ENCODE measurements at places on chromosomes 6 and 20.

DNA sequence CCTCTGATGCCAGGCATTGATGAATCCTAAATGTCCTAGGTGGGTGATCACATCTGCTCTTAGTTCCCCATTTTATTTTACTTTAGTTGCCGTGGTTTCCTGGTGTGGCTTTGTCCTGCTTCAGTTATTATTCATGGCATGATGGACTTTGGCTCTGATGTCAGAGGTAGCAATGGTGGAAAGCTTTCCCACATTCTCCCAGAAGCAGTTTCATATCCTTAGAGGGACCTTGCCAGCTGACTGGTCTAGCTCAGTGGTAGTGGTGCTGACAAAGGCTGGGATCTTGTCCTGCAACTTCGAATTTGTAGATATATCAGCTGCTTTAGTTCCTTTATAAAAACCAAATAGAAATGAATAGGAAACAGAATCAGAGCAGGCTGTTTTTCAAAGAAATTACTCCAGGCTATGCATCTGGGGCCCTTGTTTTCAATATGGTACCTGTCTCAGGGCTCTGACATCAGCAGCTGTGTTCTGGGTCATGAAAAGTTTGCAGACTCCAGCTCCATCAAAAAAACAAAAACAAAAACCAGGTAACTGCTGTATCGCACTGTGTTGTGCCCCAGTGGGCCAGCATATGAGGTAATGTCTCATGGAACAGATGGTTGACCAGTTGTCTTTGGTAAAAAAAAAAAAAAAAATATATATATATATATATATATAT lies 133.7 kb downstream of the PLCB4 start:
- DNase-seq, result no peak

- DNase-seq, result no peak
These were observed 21.9 kb upstream of the KIAA0408 start for GRCh38 chr6:127481111-127481510.

DNA sequence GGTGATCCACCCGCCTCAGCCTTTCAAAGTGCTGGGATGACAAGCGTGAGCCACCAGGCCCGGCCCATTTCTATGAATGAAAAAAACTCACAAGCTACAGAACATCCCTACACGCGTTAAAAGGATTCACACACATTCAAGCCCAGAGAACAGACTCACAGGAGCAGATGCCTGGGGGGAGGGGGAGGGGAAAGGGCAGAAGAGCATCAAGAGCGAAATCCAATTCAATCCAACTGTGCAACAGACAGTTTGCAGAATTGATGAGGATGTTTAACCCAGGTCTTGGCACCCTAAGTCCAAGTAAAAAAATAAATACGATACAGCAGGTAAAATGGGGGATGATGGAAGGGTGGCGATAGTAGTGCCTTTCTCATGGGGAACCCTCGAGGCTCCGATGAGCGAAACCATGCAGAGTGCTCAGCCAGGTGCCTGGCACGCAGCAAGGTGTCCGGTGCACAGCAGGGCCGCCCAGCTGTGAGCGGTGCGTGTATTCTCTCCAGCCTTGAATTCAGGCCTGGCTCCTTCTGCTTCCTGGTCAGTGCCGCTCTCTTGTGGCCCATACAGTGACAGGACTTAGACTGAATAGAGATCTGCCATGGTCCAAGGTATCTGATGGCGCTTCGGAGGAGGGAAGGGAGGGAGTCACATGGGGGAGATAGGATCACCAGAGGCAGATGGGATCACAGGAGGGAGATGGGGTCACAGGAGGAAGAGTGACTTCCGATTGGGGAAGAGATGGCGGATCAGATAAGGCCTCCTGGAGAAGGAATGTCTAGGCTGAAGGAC lies 35.4 kb upstream of the ANGPT4 start:
- DNase-seq, result no peak

DNA sequence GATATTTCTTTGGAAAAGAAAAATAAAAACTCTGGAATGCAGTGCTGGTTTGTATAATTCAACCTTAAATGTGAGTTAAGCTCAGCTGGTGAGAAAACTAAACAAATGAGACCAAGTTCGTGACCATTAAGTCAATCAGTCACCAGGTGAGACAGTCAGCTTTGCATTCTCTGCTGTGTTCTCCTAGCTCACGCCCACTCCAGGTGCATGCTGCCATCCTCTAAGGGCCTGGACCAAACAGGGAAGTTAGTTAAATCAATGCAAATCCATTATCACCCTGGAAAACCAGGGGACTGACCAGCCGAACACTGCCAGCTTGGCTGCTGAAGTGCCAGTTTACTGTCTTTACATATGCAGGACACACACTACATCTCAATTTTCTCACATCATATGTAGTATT lies 7.2 kb downstream of the TPBG start:
- no peak for DNase-seq

- no peak for DNase-seq
These were observed 207.7 kb upstream of the MAN1A1 start for GRCh38 chr6:119557239-119557638.

GRCh38 chr6:163309491-163310026 lies 105.0 kb upstream of the QKI start:
- DNase-seq, result no peak

- no peak for DNase-seq
These were observed 78.7 kb upstream of the MYL9 start for GRCh38 chr20:36462440-36463211.

DNA sequence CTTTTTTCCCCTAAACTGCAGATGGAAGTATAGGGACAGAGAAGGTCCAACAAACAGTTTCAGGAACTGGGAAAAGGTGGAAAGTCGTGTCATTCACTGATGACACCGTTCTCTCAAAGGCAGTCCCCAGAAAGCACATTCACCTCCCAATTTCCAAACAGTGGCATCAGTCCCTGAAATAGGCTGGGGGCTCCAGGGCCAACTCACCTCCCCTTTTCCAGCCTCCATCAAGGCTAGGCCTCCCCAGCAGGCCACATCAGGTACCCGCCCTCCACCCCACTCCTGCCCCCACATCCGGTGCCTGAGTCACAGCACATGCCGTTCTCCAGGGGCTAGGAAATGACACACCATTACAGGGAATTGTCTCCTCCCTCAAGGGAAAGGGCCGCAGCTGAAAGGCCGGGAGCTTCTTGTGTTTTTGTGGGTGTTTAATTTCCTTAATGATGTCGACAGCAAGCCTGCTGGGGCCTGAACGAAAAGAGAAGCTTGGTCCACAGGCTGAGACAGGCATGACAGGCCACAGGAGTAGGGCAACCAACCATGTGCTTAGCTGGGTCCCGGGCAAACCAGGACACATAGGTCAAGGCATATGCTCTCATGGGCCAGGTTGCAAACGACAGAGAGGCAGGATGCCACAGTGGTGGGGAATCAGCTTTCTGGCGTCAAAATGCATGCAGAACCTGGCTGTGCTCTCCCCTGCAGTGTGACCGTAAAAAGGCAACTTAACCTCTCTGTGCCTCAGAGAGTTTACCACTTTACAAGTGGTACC lies 39.2 kb downstream of the ZMYND8 start:
- peak; percentile 61 for DNase-seq

DNA sequence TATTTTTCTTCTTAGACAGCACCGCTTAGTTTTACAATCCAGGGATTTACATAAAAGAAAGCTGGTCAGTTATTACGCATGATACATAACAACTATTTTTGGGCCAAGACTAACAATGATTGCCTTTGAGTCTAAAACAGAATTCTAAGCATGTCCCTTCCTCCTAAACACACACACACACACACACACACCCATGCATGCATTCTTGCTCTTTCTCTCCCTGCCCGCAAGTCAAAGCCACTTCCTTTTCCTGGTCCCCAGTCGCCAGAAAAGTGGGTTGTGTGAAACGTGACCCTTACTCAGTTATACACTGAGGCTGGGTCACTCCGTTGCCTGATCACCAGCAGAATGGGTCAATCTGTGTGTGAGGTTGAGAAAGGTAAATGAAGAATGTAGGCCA lies 31.4 kb downstream of the FYN start:
- peak; percentile 77 for DNase-seq

DNA sequence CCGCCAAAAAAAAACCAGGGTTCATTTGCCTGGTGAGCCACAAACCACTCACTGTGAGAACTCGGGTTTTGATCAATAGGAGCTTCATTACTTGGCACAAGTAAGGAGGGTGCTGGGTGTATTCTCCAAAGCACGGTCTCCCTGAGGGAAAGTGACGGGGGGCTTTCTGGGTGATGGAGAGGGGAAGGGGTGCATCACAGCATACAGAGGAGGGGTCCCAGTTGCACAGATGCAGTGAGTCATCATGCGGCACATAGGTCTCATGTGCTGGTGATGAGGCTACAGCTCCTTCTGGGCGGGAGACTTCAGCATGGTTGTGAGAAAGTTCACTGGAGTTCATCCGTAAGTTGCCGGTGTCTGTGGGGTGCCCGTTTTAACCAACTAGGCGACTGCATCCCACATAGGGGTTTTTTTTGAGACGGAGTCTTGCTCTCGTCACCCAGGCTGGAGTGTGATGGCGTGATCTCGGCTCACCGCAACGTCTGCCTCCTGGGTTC lies 36.2 kb downstream of the SUN5 start:
- peak; percentile 66 for DNase-seq

GRCh38 chr20:16526433-16527380 lies 46.5 kb downstream of the KIF16B start:
- DNase-seq, result no peak

DNA sequence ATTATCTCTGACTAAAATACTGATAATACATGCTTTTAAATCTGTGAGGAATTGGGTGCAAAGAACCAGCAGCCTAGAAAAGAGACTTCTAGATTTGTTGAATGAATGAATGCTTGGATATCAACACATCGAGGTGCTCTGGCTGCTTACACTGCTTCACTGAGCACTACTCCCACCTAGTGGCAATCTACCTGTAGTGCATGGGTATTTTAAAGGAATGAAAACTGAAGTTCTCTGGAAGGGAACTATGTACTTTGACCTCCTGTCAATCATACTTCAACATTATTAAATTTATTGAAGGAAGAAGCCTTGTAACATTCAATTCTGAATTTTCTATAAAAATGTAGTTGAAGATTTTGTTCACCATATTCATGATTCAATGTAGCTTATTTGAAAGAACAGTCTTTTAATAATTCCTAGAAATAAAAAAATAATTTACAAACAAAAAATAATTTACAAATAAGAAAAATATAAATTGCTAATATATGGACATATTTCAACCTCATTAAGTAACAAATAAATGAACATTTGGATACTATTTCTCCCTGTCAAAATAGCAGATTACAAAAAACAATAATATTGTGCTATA lies 111.2 kb upstream of the MMS22L start:
- peak; percentile 65 for DNase-seq

DNA sequence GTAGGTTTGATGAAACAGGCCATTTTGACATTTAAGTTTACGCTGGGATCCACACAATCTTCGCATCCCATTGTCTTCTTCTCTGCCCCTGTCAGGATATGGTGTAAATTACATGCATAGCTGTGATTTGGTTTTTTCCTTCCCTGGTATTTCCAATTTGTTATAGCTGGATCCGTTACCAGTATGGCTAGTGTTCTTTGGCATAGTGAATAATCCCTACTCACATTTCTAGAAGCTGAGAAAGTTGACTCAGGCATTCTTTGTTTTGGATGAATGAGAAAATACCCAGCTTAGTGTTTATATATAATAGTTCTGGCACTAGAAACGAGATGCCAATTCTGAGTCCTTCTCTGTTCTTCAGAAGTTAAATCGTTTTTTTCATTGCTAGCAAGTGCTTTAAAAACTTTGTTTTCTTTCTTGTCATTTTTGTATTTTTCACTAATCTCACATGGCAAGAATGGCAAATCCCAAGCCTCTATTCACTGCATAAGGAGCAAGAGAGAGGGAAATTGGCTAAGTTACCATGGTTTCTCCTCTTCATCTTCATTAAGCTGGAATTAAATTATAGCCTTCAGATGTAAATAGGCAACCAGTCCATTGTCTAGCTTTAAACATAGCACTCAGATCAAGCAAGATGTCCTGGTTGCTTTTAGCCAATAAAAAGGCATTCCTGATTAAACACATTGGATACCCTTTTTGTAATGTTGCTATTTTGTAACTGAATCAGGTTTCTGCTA lies 91.9 kb upstream of the LAMP5 start:
- no peak for DNase-seq

DNA sequence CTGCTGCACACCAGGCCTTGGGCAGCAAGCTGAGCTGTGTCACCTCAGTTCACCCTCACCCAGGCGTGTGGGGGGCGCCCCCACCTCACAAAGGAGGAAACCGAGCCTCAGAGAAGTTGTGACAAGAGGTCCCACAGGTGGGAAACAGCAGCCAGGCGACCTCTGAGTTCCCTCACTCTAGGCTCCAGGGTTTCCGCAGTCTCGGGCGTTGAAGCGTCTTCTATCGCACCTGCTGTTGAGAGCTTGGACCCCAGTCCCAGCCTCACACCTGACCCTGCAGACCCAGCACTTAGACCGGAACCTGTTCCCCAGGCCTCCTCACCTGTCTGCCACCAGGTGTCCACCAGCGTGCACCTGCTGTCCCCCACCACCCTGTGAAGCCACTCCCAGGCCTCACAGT lies 22.3 kb upstream of the APMAP start:
- no peak for DNase-seq

DNA sequence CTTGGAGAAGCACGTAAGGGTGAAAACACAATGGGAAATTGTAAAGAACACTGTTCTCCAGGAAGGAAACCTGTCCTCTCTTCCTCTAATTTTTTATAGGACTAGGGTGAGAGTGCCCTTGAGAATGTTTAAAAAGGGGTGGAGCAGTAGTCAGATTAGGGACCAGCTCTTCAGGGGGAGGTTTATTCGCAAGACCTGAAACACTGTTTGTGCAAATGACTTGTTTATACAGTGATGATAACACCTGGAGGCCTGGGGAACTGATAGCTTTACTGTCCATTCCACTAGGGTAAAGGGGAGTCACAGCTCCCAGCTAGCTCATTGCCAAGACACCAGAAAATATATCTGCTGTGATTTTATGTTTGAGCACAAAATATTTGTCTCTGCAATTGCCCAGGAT lies 8.1 kb upstream of the FUT9 start:
- no peak for DNase-seq

DNA sequence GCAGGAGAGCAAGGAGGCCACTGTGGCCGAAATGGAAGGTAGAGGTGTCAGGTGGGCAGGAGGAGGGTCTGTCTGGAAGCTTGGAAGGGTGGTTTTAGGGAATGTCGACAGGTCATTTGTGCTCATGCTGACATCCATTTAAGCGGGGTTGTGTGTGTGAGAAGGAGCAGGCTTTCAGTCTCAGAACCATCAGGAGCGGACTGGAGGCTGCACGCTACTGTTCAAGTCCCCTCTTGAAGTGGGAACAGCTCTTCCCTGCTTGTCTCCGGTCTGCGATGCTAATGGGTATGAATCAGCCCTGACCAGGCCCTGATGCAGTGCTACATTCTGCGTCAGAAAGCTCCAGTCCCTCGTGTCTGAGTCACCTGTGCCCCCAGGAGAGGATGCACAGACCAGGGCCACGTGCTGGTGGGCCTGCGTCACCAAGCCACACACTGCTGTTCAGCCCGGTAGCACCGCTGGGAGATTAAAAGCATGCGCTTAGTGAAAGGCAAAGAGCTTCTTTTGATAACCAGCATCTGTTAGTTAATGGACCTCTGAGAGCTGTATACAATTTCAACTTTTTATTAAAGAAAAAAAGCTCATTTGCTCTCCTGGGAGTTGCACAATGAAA lies 58.0 kb downstream of the APCDD1L start:
- DNase-seq, result no peak

- no peak for DNase-seq
These were observed 541.3 kb upstream of the BTBD3 start for GRCh38 chr20:11376420-11376819.

- DNase-seq, result peak; percentile 68
These were observed 159.9 kb downstream of the OR2B2 start for GRCh38 chr6:27752038-27752885.

GRCh38 chr6:72913797-72914196 lies 291.9 kb downstream of the KCNQ5 start:
- DNase-seq, result no peak

- no peak for DNase-seq
These were observed at the start of gene PKIG for GRCh38 chr20:44582311-44583025. Gene PKIG (plus strand): TSS chr20:44582579. CDS start chr20:44614557, 31,978 bp downstream.

GRCh38 chr6:72832271-72832670 lies 210.4 kb downstream of the KCNQ5 start:
- DNase-seq, result no peak
